A172 (cell line): ENCODE measurements at places on chromosomes 7 and 10. TPM values are rescaled to one million over a fixed set of nuclear protein-coding genes. Genes with fewer than 3 reads are reported as not detected.

PYROXD2 gene
- total RNA-seq: 8.3 and 10.9 TPM in 2 replicates

ABCB4 gene
- total RNA-seq: not detected in 2 replicates

SFRP4 gene
- 0.84 TPM in 1 of 2 replicates, not detected in the other for total RNA-seq

BCAP29 gene
- 127 and 151 TPM in 2 replicates for total RNA-seq

LRRC18 gene
- not detected in 2 replicates for total RNA-seq

PNLIPRP1 gene
- total RNA-seq: not detected in 2 replicates

THNSL1 gene
- total RNA-seq: 5.1 and 5.5 TPM in 2 replicates

NPFFR1 gene
- 0.02 TPM in 1 of 2 replicates, not detected in the other for total RNA-seq

WNT8B gene
- total RNA-seq: not detected in 2 replicates

ADAM12 gene
- total RNA-seq: 7.1 and 8.1 TPM in 2 replicates

TAS2R41 gene
- total RNA-seq: not detected in 2 replicates

TMEM120A gene
- 13.6 and 26.5 TPM in 2 replicates for total RNA-seq

FBXO24 gene
- 0.48 TPM in 1 of 2 replicates, not detected in the other for total RNA-seq

RBP4 gene
- not detected in 2 replicates for total RNA-seq

PIP gene
- total RNA-seq: not detected in 2 replicates

HDAC9 gene
- 45.7 and 53.6 TPM in 2 replicates for total RNA-seq

PAX4 gene
- total RNA-seq: not detected in 2 replicates

SLC39A12 gene
- total RNA-seq: not detected in 2 replicates

FEZF1 gene
- total RNA-seq: not detected in 2 replicates

MYO1G gene
- total RNA-seq: 0.76 and 1.6 TPM in 2 replicates

RBP3 gene
- total RNA-seq: not detected in 2 replicates

VWDE gene
- 0.05 TPM in 1 of 2 replicates, not detected in the other for total RNA-seq

FAM25C gene
- not detected in 2 replicates for total RNA-seq

CYP3A4 gene
- not detected in 2 replicates for total RNA-seq

PDZD7 gene
- 2.2 and 5.0 TPM in 2 replicates for total RNA-seq

CUZD1 gene
- not detected in 2 replicates for total RNA-seq

COL13A1 gene
- total RNA-seq: 0.86 and 1.1 TPM in 2 replicates

IGF2BP3 gene
- total RNA-seq: 64.3 and 74.1 TPM in 2 replicates

COL1A2 gene
- 104 and 144 TPM in 2 replicates for total RNA-seq

TCAF1 gene
- 53.5 and 63.2 TPM in 2 replicates for total RNA-seq

PLEKHS1 gene
- total RNA-seq: 0.31 TPM in 1 of 2 replicates, not detected in the other

AGBL3 gene
- total RNA-seq: 0.07 and 1.9 TPM in 2 replicates

GOT1 gene
- total RNA-seq: 33.6 and 35.4 TPM in 2 replicates

TRAPPC14 gene
- total RNA-seq: 9.0 and 11.2 TPM in 2 replicates

MYO3A gene
- not detected in 2 replicates for total RNA-seq

RPEL1 gene
- total RNA-seq: 0.05 and 0.17 TPM in 2 replicates
